ENCODE measurements at places on chromosomes 12 and 14.

DNA sequence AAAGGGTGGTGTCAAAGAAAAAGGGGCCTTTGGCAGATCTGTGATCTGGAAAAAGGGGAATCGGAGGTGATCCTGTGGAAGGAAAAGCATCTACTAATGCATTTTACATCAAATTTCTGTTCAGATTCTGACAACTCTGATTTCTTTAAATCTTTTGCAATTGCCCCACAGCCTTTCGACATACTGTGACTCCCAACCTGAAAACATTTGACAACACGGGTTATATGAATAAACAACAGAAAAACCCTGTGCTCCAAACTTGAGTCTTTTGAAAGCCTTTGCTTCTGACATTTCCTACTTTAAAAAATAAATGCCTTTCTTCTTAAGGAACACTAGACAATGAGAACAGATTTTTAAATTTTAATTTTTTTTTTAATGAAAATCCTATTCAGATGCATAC, 231.9 kb upstream of the HMGA2 start:
- H3K27me3 ChIP-seq = peaks cover 17% of the 10 kb centered on the region
- no peak for DNase-seq

- no peak overlapping the region for H3K27ac ChIP-seq
- DNase-seq = no peak
- H3K4me1 ChIP-seq = peaks cover 41% of the 10 kb centered on the region
- H3K36me3 ChIP-seq = no peaks in the 10 kb centered on the region
These were observed 207.8 kb downstream of the CRADD start for GRCh38 chr12:93884794-93885460.

GRCh38 chr14:20996521-20996920, 2.6 kb upstream of the SLC39A2 start:
- no peaks in the 10 kb centered on the region for H3K27me3 ChIP-seq
- no peak overlapping the region for H3K27ac ChIP-seq
- no peak overlapping the region for H3K4me3 ChIP-seq
- peaks cover 25% of the 10 kb centered on the region for H3K36me3 ChIP-seq
- peaks cover 17% of the 10 kb centered on the region for H3K4me1 ChIP-seq
- no peak for DNase-seq

DNA sequence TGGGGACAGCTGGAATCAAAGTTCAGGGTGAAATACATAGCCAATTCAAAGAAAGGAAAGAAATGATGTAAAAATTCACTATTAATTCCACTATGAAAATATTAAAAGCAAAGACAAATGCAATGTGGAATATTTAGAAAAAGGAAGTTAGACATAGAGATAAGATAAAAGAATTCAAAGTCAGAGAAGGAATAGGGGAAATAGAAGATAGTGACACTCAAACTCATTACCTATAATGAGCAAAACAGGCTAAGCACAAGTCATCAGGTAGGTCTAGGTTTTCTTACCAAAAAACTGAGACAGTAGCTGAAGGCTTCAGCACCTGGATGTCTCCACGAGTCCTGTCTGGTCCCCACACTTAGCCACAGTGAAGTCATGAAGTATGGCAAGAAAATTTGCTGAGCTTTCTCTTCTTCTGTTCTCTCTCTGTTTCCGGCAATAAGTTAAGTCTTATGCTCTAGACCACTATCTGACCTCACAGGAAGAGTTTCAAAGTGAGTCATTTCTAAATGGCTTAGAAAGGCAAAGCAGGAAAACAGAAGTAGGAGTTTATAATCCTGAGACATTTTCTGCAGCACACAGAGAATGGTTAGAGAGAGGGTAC, at the start of gene C3AR1:
Gene C3AR1, minus strand, starts transcription at position 369 of the 604 bp plus-strand sequence. CDS start 6,174 bp downstream, outside the sequence.
- no peak within 1 kb of the TSS for H3K27ac ChIP-seq
- no peaks in the 10 kb centered on the region for H3K27me3 ChIP-seq
- no peak for DNase-seq
- H3K4me1 ChIP-seq = no peaks in the 10 kb centered on the region
- H3K36me3 ChIP-seq = no peaks in the 10 kb centered on the region
- H3K4me3 ChIP-seq = no peak within 1 kb of the TSS

GRCh38 chr12:52873832-52874572, 25.2 kb upstream of the KRT78 start:
- H3K4me1 ChIP-seq = peaks cover 34% of the 10 kb centered on the region
- peak overlapping the region; percentile 97 for H3K27ac ChIP-seq
- DNase-seq = no peak
- H3K27me3 ChIP-seq = peaks cover 20% of the 10 kb centered on the region
- H3K4me3 ChIP-seq = peak overlapping the region; percentile 76

GRCh38 chr12:25590011-25590721, 37.1 kb upstream of the LMNTD1 start:
- H3K4me1 ChIP-seq = no peaks in the 10 kb centered on the region
- H3K27me3 ChIP-seq = no peaks in the 10 kb centered on the region
- no peak for DNase-seq

DNA sequence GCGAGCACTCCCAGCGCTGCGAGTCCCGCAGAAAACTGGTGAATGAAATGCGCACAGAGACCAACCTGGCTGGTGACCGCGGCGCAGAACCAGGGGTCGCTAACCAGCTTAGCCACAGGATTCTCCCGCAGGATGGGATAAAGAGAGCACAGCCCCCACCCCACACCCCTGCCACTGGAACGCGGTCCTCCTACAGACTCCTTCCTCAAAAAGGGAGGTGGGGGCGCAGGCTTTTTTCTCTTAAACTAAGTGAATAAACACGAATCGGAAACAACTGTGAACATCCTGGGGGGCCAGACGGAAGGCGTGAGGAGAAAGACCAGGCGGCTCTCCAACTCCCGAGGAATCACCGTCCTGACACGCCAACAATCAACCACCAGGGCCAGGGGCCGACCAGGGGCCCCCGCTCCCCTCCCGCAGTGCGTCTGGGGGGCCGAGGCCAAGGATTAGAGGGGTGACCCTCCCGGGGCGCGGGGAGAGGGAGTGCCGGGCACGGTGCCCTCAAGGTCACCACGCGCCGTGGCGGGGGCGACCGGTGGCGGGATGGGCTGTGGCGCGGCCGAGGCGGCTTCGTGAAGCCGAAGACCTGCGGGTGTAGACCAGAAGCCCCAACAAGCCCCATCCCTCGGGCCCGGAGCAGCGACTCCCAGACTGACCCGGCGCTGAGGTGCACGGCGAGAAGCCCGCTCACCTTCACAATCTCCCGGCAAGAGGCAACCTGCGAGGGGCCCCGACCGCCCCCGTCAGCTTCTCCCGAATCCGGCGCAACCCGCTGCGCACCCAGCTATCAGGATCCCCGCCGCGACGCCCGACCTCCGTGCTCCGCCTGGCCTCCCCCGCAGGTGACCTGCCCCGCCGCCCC, 704 bp downstream of the ATP2B1 start:
- H3K36me3 ChIP-seq = no peaks in the 10 kb centered on the region
- H3K4me1 ChIP-seq = peaks cover 35% of the 10 kb centered on the region
- peak overlapping the region; percentile 98 for H3K4me3 ChIP-seq
- H3K27me3 ChIP-seq = peaks cover 5% of the 10 kb centered on the region
- DNase-seq = peak; percentile 71

DNA sequence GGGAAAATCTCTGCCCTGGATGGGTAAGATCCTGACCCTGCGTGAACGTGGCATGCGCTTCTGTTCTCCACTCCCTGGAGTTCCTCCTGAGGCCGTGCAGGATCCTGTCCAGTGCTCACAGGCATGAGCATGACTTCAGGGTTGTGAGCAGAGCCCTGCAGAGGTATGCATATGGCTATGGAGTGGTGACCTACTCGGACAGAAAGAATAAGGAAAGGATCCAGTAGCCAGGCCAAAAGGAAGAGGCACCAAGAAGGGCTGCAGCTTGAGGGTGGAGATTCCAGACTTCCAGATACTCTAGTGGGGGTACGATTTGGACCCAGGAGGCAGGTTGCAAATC, 20.8 kb upstream of the CD27 start:
- no peaks in the 10 kb centered on the region for H3K4me1 ChIP-seq
- H3K27me3 ChIP-seq = peaks cover 6% of the 10 kb centered on the region
- no peak overlapping the region for H3K4me3 ChIP-seq
- no peaks in the 10 kb centered on the region for H3K36me3 ChIP-seq
- peak overlapping the region; percentile 30 for H3K27ac ChIP-seq

GRCh38 chr12:47267571-47267970, 187.8 kb upstream of the AMIGO2 start:
- no peak overlapping the region for H3K4me3 ChIP-seq
- peaks cover 7% of the 10 kb centered on the region for H3K4me1 ChIP-seq
- no peaks in the 10 kb centered on the region for H3K36me3 ChIP-seq

All from type B pancreatic cell (in vitro differentiated cells).